Tracheal epithelial cell (primary cell): ENCODE measurements at places on chromosomes 16 and 17. TPM values are rescaled to one million over a fixed set of nuclear protein-coding genes. Genes with fewer than 3 reads are reported as not detected.

Gene SLFN14
- total RNA-seq: not detected in 2 replicates

Gene RGS11
- total RNA-seq: not detected in 2 replicates

Gene PITPNM3
- 15.4 and 47.5 TPM in 2 replicates for total RNA-seq

Gene LRRC37A
- 0.48 and 1.5 TPM in 2 replicates for total RNA-seq

Gene MT1A
- not detected in 2 replicates for total RNA-seq

Gene ERN2
- 0.21 and 0.48 TPM in 2 replicates for total RNA-seq

Gene SIAH1
- 44.3 and 55.4 TPM in 2 replicates for total RNA-seq
